ENCODE measurements at places on chromosomes 4 and X.

- peak; percentile 57 for DNase-seq
Observed at GRCh38 chrX:31266203-31267076, 194.6 kb upstream of the FTHL17 start.

- no peak for DNase-seq
Observed at GRCh38 chrX:460823-461640, 74.3 kb upstream of the PPP2R3B start.

DNA sequence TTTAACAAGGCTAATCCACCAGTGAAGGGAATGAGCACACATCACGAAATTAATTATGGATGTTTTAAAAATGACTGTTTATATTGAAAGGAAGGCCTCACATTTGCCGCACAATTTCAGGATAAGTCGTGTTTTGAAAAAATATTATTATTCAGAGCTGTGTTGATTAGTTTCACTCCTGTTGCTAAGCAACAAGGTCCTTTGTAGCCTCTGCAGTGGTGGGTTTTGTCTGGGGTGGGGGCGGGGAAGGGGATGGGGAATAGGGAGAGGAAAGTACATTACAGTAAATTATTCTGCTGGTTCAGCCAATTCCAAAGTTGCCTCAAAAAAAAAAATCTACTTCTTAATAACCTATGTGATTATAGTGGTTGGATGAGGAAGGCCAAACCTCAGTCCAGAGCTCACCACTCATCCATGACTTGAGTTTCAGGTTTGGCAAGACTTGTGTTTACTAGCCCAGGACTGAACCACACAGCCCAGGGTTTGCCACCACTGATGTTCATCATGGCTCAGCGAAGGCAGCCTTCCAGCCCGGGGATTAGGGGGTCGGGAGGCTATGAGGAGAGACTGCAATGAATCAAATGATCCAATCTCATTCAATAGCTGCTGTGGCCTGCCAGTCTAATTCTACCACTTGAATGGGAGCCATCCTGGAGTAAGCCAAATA is 162.5 kb upstream of the ATP6AP2 start:
- no peak for DNase-seq

DNA sequence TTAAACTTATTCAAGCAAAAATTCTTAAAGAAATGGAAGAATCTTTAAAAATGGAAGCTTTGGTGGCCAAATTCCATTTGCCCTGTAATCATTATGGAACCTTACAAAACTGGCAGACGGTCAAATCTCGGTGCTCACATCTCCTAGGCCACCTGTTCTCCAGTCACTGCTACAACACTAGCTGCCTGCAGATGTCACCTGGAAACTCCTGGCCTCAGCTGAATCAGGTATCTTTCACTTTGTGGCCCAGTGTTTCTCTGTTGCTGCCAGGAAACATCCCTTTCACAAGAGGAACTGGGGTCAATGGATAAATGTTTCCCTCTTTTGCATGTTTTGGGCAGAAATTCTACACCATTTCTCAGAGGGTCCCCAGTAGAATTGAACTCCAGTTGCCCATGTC is 4.2 kb upstream of the CXCL3 start:
- no peak for DNase-seq

GRCh38 chrX:9227276-9227675 is 193.3 kb upstream of the FAM9B start:
- DNase-seq: no peak

GRCh38 chrX:6299724-6300123 is 71.1 kb upstream of the NLGN4X start:
- no peak for DNase-seq

All from HEK293T (cell line).